Lower lobe of right lung (tissue), 2 donors: ENCODE measurements at places on chromosomes 3 and 15.
A peak's percentile ranks its signal among the peaks of the same experiment; 100 is the strongest.

- DNase-seq: no peak
These were observed 22.1 kb downstream of the UBE3A start for GRCh38 chr15:25416693-25417092.

GRCh38 chr3:39226106-39226741 is 33.8 kb upstream of the XIRP1 start:
- DNase-seq: no peak

- DNase-seq: no peak
These were observed 187.8 kb downstream of the TLE3 start for GRCh38 chr15:69909719-69910444.

DNA sequence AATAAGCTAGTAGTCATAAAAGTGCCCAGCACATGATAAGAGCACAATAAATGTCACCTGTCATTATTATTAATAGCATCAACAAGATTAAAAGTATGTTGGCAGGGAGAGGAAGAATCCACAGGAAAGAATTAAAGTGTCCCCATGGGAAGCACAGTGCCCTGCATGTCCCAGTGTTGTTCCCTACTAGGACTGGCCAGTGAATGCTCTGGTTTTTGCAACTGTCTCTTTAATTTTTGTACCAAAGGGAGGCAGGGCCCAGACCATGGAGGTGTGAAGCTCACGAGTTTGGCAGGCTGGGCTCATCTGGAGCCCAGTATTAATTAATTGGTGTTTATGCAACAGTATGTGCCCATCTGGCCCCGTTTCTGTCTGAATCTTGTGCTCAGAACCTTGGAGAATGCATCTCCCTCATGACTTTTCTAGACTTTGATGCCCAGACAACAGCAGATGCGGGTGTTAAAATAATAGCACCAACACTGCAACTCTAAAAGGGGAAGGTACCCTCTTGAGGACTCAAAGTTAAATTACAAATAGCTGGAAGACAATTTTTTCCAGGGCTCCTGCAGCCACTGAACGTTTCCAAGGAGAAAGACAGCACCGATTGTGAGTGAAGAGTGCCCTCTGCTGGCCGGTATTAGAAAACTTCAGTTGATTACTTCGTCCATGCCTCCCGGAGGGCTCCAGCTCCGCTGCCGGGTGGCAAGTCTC is 71.9 kb upstream of the SPATA12 start:
- DNase-seq: peak; percentile 60

GRCh38 chr3:13420045-13420830 is at the start of gene NUP210:
TSS of gene NUP210 (minus strand) at chr3:13420322. CDS start at chr3:13420226, 96 bp downstream.
- peak; percentile 70 for DNase-seq

GRCh38 chr3:71726146-71726545 is 944 bp upstream of the EIF4E3 start:
- DNase-seq: no peak

GRCh38 chr3:188217726-188218125 is 63.8 kb downstream of the LPP start:
- no peak for DNase-seq

DNA sequence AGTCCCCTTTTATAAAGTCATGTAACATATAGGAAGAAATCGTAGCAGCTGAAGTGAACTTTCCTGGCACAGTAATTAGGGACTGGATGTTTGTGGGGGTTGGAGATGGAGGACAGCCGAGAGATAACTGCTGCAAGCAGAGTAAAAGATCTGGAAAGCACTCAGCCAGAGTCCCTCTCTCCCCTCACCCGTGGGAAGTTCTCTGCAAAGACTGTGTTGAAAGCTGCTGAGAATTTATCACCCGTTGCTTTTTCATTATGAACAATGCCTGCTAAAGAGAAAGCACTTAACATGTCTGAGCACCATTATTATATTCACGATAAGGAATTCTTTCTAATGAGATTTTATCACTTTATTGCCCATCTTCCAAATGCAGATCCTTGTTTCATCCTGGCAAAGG is 248.8 kb downstream of the SHOX2 start:
- DNase-seq: no peak

DNA sequence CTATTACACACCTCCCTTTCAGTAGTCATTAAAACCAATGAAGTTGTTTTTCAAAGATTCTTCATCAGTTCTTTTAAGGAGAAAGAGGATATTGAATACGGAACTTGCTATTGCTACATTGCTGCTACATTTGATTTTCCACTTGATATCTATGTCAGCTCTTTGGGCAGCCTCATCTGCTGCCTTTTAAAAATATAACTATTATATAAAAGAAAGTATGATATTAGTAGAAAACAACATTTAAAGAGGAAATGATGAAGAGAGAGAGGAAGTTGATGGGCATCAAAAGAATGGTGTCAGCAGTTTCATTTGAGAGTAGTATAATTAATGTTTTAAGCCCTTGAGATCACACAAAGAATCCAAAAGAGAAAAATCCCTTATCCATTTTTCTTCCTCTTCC is 171.4 kb downstream of the NFKBIZ start:
- DNase-seq: no peak

GRCh38 chr3:9153904-9154619 is 95.4 kb downstream of the SRGAP3 start:
- no peak for DNase-seq

DNA sequence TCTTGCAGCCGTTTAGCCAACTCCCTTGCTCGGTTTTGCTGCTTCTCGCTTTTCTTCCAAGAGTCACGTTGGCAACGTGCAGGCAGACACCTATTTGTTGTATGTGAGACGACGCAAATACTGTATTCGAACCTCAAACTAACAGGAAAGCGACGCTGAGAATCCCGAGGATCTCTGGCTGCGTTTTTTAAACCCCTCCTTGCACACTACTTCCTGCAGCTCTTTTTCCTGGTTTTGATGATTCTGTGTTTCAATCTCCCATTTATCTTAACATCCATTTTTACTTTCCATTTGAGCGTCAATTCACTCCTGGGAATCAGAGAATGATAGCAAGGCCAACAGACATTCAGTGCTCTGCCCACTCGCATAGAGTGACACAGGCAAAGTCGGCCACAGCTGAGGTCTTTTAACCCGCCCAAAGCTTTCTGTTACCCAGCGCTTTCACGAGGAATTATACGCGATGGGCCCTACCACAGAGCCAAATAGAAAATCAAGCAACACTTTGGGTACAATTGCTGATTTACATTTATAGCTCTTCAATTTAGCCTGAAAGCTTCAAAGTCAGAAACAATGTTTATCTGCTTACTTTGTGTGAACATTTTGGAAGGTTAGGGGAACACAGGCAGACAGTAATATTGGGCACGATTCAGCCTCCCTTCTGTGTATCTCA is 1.6 kb upstream of the ANXA2 start:
- no peak for DNase-seq

DNA sequence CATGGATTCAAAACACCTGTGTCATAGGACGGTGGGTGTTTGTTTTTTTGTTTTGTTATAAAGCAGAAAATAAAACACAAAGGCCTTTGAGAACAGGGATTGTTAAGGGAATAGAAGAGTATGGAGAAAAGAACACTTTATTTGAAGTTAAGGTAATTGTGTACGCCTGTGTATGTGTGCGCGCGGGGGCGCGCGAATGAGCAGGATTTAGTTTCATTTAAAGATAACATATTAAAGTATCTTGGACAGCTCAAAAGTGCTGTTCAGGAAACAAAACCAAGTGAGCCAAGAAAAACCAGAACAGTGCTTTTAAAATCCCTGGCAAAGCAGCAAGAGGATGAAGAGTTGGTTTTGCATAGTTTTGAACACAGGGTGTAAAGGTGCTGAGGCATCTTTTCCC is 1.9 kb downstream of the CPNE4 start:
- DNase-seq: no peak

- DNase-seq: peak; percentile 82
These were observed 46.4 kb downstream of the DNASE1L3 start for GRCh38 chr3:58164199-58164879.

DNA sequence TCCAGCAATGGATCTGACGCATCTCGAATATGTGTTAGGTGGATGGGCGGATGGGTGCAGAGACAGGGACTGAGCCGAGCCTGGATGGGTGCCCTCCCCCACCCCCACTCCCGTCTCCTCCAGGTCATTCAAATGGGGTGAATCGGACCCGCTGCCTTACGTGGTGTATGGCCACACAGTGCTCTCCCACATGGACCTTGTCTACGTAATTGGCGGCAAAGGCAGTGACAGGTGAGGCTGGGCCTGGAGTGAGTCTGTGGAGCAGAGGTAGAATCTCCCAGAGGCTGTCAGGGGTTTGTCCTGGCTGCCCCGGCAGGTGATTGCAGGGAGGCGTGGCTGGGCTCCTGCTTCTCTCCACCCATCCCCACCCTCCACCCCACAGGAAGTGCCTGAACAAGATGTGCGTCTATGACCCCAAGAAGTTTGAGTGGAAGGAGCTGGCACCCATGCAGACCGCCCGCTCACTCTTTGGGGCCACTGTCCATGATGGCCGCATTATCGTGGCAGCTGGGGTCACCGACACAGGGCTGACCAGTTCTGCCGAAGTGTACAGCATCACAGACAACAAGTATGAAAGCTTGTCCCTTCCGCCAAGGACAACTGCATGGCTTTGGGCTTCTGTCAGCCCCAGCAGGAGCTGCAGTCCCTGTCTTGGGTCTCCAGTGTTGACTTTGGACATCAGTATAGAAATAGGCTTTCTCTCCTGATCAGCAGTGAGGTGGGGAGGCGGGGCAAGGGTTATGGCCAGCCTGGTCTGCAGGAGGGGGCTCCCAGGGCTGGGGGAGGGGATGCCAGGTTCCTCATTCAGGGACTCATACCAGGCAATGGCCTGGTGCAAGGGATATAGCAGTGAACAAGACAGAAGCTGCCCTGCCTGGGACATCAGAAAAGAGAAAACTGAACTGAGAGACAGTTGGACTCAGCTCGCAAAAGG is 3.4 kb downstream of the KLHL40 start:
- DNase-seq: peak; percentile 28

DNA sequence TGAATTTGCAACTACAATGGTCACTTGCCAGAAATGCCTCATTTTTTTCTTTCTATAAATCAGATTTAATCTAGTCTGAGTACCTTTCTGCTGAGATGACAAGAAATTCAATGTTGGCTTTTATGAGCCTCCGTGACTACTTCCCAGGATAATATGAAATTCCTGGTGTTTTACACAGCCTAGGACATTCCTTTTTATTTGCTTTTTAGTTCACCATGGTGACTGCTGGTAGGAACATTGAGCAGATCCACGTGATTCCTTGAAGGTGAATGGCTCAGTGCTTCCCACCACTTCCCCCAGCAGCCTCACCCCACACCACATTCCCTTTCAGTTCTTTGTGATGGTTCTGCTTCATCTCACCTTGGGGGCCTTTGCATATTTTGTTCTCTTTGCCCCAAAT is 4.3 kb upstream of the NPTN start:
- no peak for DNase-seq

DNA sequence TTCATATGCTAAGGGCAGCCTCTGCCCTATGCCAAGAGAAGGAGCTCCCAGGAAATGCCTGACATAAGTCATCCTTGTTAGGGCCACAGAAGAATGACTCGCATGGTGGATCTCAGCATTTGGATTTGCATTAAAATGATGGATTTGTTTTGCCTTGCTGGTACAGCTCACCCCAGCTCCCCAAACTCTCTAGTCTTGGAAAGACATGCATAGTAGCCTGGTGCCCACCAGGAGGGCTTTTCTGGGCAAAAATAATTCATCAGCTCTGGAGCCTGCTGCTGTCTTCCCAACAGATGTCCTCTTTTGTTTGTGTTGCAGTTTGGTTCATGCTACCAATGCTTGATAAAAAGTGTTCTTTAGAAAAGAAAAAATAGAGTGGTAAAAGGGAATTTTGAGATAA is 833.0 kb downstream of the AGBL1 start:
- no peak for DNase-seq

- no peak for DNase-seq
These were observed 4.7 kb upstream of the THSD4 start for GRCh38 chr15:71110405-71111180.

DNA sequence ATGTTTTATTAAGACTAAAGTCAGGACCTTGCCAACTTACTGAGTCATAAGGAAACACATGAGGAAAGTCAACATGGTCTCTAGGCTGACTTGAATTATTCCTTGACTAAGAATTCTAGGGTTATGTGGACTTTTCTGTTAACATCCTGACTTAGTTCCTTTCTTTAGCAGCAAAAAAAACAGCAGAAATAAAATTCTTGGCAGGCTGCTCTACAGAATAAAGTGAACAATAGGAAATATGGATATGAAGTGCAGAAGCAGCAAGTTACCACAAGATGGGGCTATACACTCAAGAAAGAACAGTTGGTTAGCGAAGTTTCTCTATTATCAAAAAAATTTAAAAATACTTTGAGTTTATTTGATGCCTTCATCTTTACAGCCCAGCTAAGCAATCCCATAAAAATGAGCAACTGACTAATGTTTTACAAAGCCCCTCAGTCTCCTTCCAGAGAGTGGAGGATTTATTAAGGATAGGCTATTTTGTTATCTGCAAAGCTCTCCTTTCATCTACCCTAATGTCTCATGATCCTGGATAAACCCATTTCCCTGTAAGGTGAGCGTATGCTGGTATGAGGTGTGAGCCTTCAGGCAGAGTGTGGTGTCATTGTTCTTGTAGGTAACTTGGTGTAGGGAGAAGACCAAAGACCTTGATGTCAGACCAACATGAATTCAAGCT is 23.1 kb upstream of the MCCC1 start:
- DNase-seq: no peak

- DNase-seq: no peak
These were observed 90.4 kb downstream of the XXYLT1 start for GRCh38 chr3:195180490-195181112.

DNA sequence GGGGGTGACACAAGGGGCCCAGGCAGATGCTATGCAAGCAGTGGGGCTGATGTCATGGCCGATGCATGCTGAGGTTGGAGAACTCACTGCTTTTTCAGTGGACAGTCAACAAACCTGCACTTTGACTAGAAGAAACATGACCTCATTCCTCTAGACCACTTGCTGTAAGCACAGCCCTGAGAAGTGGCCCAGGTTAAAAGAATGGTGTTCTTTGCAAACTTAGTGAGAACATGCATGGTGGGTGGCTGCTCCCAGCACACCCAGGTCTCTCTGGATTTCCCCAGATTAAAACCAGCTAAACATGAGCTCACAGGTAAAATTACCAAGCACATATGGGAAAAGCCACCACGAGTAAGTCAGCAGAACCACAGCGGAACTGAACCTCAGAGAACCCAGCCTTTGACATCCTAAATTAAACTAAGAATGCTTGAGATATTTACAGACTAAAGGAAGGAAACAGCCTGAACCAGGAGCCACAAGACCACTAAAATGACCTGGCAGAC is 15.5 kb downstream of the DLEC1 start:
- DNase-seq: peak; percentile 58

DNA sequence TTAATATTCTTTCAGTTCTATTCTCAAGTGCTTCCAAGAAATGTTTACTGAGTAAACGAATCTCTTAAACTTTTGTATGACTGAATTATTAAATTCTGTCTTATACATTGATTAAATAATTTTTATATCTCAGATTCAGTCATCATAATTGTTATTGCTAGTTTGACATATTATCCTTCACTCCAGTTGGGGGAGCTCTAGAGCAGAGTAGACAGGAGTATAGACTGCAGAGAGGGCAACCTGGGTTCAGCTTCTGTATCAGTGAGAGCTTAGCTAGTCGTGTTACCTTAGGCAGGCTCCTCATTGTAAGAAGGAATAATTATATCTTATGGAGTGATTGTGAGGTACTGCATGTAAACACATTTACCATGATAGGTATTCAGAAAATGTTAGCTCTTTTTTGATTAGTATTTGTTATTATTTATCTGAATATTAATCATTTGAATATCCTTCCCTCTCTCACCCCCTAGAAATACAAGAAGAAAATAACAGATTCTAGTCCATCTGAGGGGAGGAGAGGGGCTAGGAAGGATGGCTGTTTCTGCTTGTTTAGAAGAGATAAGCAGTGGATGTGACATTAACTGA is 31.0 kb upstream of the ZCWPW2 start:
- DNase-seq: no peak

GRCh38 chr15:73233623-73234022 is 135.1 kb downstream of the HCN4 start:
- no peak for DNase-seq
